ENCODE measurements at places on chromosomes 12 and 14.

- DNase-seq: no peak
These were observed 493.1 kb upstream of the CCDC196 start for GRCh38 chr14:65993103-65993502.

DNA sequence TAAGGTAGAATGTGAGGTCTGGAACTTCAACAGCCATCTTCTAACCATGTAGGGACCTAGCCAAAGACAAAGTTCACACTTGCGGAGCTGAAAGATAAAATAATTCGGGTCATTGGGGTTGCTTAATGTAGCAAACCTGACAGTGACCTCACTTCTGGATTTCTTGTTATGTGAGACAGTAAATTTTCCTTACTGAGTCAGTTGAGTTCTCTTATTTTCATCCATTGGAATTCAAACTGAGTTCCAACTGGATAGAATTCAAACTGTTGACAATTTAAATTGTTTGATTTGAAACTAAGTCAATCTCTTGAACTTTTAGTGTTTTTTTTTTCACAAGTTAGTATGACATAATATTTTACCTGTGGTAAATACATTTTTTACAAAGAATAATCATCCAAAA lies 406.5 kb downstream of the ADAMTS20 start:
- no peak for DNase-seq

GRCh38 chr12:3152011-3152511 lies 74.9 kb downstream of the TSPAN9 start:
- no peak for DNase-seq

- DNase-seq: no peak
These were observed 79.9 kb upstream of the TMTC1 start for GRCh38 chr12:29863665-29864064.

- no peak for DNase-seq
These were observed 22.8 kb upstream of the NPFF start for GRCh38 chr12:53530061-53530460.

DNA sequence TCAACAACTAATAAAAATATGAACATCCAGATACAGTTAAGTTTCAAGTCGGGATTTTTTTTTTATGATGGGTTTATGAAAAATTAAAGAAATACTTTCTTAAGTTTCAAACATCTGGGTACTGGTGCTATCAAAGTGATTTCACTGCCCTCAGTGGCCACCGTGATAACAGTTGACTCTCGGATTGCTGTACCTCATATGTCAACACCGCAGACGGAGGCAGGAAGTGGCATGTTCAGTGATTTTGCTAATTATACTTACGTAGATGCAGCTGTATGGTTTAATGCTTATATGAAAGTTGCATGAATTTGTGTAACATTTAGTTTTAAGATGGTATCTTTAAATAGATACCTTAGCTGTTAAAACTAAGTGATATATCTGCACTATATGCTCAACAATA lies 20.8 kb upstream of the FBLN5 start:
- no peak for DNase-seq

DNA sequence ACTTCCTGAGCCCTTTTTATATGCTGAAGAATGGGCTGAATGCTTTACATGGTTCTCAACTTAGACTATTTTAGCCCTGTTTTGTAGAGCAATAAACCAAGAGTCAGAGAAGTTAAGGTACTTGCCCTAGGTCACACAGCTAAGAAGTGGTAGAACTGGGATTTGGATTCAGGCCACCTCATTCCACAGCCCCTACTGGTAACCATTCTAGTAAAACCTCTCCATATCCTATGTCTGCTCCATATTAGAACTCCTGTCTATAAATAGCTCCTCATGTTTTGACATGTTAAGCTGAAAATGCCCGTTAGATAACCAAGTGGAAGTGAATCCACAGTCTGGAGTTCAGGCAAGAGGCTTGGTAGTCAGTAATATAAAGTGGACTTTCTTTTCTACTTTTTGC lies 111.6 kb downstream of the HECTD4 start:
- DNase-seq: no peak

- DNase-seq: no peak
These were observed 223.7 kb downstream of the CHST11 start for GRCh38 chr12:104680491-104680890.

- no peak for DNase-seq
These were observed 17.9 kb upstream of the CCDC85C start for GRCh38 chr14:99621948-99622347.

- no peak for DNase-seq
These were observed 49.7 kb downstream of the C14orf132 start for GRCh38 chr14:96088911-96089310.

DNA sequence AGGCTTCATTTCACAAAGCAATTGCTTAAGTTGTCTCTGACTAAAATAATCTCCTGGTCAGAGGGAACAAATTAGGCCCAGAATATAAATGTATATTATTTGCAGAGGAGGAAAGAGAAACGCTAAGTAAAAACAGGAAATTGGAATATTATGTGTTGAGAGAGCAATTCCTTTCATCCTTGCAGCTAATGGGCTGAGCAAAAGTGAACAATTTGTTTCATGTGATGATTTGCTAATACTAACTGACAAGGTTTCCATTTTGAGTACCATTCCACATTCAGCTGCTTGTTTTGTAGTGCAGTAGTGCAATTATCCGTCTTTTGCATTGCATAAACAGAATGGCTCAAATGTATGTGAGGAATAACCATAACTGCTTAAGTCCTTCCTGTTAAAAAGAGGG lies 103.2 kb downstream of the TPH2 start:
- no peak for DNase-seq

GRCh38 chr12:119672194-119672593 lies 4.3 kb downstream of the PRKAB1 start:
- no peak for DNase-seq

- DNase-seq: no peak
These were observed 48.7 kb downstream of the WASHC4 start for GRCh38 chr12:105156260-105156659.

DNA sequence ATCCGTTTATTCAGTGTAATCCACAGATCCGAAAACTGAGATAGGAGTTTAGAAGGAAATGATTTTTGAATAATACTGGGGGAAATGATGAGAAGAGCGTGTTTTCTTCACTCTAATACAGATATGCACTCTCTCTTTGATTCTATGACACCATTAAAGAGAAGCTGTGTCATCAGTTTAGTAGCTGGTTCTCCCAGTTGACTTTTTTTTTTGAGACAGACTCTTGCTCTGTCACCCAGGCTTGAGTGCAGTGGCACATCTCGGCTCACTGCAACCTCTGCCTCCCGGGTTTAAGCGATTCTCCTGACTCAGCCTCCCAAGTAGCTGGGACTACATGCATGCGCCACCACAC lies 48.4 kb upstream of the EML1 start:
- no peak for DNase-seq

DNA sequence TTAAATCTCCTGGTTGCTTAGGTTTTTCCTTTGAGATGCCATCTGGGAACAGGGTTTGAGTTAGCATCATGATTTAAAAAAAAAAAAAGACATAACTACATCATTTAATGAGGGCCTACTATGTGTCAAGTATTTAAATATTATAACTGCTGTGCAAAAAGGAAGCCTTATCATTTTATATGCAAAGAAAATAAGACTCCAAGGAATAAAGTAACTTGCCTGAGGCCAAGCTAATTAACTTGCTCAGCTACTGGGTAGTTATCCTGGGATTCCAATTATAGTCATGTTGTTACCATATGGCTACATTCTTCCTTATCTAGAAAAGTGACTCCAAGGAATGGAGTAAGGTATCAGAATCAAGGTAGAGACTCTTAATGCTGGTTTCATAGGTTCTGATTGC lies 123.5 kb downstream of the SLC41A2 start:
- DNase-seq: no peak

DNA sequence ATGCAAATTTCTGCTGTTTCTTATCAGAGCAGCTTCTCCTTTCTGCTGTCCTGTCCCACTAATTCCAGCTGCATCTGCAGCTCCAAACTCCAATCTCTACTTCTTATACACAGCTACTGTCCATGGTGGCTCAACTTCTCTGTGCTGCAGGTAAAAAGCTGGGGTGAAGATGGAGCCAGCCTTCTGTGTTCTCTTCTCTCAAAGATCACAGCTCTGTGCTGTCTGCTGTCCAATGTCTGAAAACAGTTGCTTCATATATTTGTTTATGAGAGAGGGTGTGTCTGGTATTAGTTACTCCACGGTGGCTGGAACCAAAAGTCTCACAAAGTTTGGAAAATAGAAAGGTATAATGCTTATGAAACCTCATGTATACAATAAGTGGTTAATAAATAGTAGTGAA lies 445.8 kb upstream of the TBX3 start:
- DNase-seq: no peak

DNA sequence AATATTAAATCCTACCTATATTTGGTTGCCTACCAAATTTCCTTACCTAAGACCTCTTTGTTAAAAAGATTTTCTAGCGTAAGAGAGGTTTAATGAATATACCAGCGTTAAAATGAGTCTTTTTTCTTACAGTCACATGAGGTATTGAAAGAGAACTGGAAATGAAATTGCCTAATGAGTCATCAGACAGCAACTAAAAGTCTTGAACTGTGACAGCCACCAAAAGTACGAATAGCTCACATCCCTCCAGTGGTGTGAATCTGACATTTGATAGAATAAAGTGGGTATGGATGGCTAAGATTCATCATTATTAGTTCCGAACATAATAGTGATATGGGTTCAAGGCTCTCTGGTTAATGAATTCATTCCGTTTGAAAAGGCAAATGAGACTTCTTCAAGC lies 1297.3 kb downstream of the AACS start:
- no peak for DNase-seq

GRCh38 chr12:62323386-62323785 lies 63.2 kb downstream of the USP15 start:
- DNase-seq: no peak

DNA sequence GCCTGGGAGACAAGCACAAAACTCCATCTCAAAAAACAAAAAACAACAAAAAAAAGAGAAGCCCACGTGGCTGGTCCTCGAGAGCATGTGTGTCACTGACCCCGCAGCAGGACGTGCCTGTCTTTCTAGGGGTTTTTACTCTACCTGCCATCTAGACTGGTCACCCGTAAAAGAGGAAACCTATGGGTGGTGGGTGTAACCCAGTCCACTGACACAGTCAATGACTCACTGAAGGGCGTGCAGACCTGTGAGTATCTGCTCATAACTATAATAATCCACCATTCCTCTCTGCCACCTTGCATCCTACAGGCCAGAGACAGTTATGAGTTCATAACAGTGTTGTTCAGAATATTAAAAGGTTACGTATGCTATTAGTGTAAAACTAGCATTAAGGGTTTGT lies 4.6 kb downstream of the GOLGA3 start:
- DNase-seq: no peak

GRCh38 chr12:1501695-1502378 lies 92.5 kb downstream of the FBXL14 start:
- DNase-seq: no peak

- no peak for DNase-seq
These were observed 5.9 kb downstream of the PXN start for GRCh38 chr12:120259418-120260202.

GRCh38 chr12:14959463-14959862 lies 1.9 kb downstream of the ARHGDIB start:
- DNase-seq: no peak

DNA sequence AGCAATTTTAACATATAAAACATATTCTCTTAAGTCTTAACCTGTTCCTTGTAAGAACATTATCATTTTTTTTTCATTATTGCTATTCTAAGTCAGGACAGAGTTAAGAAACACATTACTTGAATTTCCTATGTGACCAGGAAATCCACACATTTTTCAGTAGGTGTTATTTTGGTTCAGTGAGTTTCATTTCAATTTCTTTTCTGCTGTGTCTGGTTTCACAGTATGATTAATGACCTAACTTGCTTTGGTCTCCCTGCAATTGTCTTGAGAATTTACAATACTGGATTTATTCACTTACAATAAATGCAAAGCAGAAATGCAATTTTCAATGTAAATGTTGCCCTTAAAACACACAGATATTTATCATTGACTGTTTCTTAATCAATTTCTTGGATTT lies 396.9 kb upstream of the TMTC1 start:
- no peak for DNase-seq

DNA sequence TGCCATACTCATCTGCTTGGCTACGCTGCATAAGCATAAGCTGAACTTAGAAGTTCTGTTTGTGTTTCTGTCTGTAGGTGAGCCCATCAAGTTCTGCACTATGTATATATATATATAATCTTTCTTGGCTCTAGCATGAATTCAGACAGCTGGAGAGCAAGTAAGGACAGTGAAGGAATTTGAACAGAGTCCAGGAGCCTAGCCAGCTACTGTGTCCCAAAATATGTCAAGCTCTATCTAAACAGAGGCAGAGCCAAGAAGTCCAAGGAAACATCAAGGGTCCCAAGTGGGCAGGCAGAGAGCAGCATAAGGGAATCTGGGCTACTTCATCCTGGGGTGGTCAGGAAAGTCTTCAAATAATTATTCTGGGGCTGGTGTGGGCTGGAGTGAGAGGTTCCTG lies 118.5 kb upstream of the NPAS3 start:
- no peak for DNase-seq

DNA sequence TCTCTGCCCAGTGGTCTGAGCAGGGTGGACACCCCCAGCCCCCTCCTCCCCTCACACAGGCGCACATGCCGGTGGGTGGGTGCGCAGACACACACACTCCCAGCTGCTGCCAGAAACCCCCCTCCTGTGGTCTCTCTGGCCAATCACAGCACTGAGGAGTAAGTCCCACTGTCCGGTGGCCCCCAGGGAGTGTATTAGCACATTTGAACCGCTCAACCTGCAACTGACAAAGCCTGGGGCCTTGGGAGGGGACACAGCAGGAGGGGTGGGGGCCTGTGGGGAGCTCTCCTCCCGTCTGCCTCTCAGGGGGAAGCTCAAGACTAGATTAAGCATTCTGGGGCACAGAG lies 11.7 kb downstream of the FIGNL2 start:
- DNase-seq: no peak

- DNase-seq: no peak
These were observed 3.1 kb downstream of the HDAC7 start for GRCh38 chr12:47816403-47817271.

DNA sequence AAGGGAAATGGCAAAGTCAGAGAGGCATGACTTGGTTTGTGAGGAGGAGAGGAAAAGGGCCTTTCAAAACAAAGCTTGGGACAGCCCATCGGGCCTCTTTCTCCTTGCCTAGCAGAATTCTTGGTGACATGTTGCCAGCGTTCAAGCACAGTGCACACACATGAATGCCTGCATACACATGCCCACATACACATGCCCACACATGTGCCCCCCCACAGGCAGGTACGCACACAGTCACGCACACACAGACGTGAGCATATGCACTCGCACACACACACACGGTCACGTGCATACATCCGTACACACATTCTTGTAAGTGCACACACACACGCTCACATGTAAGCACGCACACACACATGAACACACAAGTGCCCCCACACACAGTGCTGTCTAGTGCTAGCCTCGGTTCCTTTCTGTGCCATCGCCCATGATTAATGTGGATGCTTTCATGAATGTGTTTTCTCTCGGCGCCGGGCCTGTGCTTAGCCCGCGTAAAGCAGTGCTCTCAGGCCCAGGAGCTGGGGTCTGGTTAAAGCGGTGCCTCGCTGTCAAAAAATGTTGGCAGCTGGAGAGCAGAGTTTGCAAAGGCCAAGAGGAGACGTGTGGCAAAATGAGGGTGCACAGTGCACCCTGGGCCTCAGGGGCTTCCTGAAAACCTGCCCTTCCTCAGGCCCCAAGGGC lies 328.8 kb upstream of the DIO3 start:
- no peak for DNase-seq

Measured in activated CD4-positive, alpha-beta T cell treated with anti-CD3 and anti-CD28 coated beads for 1 hour (primary cell).